ENCODE measurements at places on chromosomes 5 and 9.

GRCh38 chr5:123099514-123100151, 10.6 kb downstream of the PRDM6 start:
- DNase-seq = no peak

GRCh38 chr5:132754947-132755346, 7.7 kb downstream of the CCNI2 start:
- no peak for DNase-seq

DNA sequence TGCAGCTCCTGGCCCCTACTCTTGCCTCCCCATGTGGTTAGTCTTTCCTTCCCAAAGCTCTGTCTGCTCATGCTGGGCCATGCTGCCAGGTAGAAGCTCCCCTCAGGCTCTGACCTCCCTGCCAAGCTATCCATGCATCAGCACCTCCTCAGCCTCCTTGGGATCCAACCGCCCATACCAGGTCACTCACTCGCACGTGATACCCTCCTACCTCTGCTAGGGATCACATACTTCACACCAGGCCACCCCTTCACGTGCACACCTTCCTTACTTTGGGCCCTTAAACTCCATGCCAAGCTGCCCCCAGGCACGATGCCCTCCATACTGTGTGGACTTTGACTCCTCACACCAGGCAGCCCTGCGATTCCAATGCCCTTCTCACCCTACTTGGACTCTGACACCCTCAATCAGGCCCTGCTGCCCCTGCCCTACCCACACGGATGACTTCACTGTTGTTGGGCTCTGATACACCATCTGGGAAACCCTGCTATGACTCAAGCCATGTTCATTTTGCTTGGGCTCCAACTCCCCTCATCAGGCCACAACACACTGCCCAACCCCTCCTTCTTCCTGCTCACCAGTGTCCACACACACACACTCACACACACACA, 34.1 kb downstream of the ZNF483 start:
- no peak for DNase-seq

- DNase-seq = no peak
Measured at GRCh38 chr9:75169623-75170022, 81.3 kb downstream of the OSTF1 start.

GRCh38 chr5:131394128-131394527, 130.3 kb downstream of the CDC42SE2 start:
- no peak for DNase-seq

DNA sequence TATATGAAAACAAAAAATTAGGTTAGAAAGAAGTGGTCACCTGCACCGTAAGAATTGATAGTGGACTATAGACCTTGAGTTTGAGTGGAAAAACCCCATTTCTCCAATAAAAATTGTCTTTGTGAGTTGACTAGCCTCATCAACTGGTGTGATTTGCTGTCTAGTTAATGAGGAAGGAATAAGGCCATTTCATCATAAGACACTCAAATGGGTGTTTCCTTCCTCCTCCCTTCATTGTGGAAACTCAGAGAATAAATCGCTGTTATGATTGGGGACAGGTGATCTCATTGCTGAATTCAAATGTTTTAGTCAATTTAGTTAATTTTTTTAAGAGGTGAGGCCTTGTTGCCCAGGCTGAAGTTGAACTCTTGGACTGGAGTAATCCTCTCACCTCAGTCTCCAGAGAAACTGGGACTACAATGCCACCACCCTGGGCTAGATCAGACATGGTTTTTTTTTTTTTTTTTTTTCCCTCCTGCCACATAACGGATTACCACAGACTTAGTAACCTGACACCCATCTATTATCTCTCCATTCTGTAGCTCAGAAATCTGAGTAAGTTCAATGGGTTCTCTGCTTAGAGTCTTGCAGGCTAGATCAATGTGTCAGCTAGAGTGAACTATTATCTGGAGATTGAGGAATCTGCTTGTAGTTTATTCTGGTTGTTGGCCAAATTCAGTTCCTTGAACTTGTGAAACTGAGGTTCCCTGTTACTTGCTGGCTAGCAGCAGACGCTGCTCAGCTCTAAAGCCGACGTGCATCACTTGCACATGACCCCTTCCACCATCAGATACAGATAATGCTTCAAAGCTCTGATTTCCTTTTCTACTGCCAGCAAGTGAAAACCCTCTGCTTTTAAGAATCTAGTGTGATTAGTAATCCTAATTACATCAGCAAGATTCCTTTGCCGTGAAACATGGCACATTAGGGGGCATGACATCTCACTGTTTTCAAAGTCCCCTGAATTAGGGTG, 663.8 kb upstream of the CDH9 start:
- no peak for DNase-seq

DNA sequence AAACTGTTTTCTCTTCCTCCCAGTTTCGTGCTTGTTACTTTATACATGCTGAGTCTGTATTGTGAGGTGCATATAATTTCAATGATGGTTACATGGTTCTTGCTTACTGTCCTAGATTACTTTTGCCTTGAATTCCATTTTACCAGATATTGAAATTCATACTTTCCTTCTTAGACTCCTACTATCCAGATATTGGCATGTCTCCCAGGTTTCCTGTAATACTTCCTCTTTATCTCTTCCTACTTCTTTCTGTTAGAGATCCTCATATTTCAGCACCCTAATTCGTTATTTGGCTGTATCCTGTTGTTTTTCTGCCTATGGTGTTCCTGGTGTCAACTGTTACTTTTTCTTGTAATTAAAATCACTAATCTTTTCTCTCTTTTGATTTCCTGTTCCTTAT, 522.1 kb downstream of the CCDC171 start:
- no peak for DNase-seq

DNA sequence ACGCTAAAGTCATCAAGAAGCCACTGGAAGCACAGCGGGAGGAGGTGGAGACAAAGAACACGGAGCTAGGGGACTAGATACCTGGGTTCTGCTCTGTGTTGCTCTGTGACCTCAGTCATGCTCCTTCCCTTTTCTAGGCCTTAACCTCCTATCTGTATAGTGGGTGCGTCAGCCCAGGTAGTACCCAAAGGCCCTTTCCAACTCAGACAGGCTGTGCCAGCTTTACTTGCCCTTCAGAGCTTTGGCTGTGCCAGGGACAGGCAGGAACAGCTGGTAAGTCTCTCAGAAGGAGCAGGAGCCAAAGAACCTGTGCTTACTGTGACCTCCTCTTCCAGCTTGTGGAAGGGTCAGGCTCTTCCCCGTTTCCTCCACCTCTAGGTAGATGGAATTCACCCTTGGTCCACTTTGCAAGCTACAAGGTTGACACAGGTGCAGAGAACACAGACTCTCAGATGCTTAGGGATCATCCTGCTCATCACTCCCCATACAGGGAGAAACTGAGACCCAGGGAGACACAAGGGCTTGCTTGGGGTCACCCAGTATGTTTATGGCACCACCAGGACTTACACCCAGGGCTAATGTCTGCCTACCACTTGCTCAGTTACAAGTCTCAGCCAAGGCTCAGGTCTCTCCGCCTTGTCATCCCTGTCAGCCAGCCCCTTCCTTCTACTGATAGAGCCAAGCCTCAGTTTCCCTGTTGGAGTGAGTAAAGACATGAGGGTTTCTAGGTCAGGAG, 1.7 kb downstream of the CCDC69 start:
- no peak for DNase-seq

DNA sequence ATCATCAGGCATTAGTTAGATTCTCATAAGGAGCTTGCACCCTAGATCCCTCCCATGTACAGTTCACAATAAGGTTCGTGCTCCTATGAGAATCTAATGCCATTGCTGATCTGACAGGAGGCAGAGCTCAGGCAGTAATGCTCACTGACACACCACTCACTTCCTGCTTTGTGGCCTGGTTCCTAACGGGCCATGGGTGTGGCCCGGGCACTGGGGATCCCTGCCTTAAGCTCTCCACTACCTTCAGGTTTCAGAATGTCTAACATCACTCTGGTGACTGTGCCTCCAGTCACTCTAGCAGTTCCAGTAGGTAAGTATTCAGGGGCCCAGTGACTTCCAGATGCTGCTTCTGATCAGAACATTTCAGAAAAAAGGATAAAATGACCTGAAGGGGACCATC, 152.4 kb downstream of the LRRC70 start:
- no peak for DNase-seq

DNA sequence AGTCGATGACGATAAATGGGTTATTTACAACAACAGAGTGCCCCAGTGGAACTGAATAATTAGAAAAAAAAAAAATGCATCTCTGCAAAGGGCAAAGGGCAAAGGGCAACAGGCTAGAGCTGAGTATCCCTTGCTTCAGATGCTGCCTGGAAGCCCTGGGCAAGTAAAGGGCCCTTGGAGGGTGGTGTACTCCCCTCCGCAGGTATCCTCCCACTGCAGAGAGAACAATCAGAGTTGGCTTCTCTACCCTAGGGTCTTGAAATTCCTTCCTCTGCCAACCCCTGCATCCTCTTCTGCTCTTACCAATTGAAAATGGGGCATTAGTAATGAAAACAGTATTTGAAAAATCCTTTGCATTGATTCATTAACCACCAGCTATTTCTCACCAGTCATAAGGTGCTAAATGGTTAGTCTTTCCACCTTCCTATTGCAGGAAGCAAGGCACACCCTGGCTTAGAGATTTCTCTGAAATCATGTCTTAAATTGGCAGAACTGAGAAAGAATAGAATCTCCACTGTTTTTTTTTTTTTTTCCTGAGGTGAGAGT, 122.6 kb downstream of the SEMA6A start:
- DNase-seq = no peak
